Neural crest cell (in vitro differentiated cells): ENCODE measurements at places on chromosomes 1 and 21.

DNA sequence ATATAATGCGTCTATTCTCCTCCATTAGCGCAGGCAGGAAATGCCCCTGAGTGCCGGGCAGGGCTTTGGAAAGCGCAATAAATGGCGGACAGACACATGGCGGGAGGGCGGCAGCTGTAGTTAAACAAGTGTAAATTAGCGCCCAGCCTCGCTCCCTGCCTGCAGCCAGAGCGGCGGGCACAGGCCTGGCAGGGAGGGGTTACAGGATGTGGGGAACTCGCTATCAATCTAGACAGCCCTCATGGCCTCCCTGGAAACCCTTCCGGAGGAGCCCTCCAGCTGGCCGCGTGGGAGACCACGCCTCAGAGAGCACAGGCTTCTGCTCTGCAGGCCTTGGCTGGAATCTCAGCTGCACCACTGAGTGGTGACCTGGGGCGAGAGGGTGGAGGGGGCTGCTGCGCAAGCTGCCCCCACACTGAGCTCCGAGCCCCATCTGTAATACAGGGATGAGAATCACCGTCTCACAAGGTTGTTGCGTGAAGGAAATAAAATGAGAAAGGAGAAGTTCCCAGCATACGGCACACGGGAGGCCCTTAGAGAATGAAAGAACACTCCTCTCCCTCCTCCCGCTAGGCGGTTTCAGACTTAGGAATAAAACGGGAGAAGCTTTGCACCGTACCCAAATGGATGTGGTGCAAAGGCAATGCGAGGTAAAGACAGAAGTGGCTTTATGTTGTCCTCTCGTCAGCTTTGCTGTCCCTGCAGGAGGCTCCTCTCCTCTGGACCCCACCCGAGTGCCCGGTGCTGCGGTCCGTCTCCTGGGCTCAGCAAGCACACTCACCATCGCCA, 167.2 kb upstream of the POU3F1 start:
- no peak for DNase-seq

- DNase-seq, result no peak
Observed at GRCh38 chr1:207453710-207454045, 450 bp upstream of the CR2 start.

DNA sequence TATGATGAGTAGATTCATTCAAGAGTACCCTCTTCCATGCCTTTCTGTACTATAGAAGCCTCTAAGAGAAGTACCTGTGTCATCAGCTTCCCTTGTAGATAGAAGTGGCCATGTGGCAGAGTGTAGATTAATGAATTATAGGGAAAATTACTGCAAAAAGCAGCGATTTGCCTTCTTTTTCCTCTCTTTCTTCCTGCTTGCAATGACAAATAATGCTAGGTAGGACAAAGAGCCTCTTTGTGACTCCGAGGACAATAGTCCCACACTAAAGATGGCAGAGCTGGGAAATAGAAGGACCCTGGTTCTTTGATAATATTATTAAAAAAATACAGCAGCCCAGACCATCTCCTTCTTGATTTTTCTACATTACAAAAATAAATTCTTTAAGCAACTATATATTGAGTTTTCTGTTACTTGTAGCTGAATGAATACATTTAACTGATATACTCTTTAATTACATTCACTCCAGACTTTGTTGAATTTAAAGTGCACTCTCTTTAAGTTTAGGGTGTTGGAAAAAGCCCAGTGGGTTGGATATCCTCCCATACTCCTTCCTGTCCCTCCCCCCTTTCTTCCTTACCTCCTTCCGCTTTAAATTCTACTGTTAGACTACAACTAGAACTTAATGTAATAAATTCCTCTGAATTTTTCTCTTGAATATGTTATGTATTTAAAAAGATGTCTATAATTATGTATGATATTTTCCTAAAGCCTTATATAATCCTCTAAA, 198.2 kb upstream of the APP start:
- no peak for DNase-seq

GRCh38 chr21:33680870-33681269, 38.6 kb downstream of the ITSN1 start:
- DNase-seq, result no peak

GRCh38 chr1:27379564-27380122, 3.5 kb downstream of the CD164L2 start:
- no peak for DNase-seq

- DNase-seq, result no peak
Observed at GRCh38 chr21:44874240-44874496, 678 bp upstream of the PTTG1IP start.

DNA sequence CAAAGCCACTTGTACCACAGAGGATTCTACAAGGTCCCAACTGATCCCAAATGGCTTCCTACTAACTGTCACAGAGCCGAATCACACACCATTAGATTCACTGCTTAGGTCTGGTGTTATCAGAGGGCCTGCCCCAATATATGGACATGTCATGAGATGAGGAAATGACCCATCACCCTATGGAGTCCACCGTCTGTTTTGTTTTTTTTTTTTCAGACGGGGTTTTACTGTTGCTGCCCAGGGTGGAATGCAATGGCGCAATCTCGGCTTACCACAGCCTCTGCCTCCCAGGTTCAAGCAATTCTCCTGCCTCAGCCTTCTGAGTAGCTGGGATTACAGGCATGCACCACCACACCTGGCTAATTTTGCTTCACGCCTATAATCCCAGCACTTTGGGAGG, 83.8 kb upstream of the ETS2 start:
- no peak for DNase-seq

DNA sequence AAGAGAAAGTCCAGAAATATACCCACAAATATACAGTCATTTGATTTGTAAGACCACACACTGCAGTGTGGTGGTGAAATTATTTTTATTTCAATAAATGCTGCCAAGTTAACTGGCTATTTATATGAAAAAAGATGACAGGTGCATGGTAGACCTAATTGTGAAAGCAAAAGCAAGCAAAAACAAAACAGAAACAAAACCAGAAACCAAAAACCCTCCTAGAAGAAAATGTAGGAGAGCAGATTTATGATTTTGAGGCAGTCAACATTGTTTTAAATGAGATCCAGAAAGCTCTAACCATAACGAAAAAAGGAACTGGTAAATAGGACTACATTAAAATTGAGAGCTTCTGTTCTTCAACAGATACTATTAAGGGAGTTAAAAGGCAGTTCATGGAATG, 303.6 kb downstream of the PRDM2 start:
- no peak for DNase-seq

DNA sequence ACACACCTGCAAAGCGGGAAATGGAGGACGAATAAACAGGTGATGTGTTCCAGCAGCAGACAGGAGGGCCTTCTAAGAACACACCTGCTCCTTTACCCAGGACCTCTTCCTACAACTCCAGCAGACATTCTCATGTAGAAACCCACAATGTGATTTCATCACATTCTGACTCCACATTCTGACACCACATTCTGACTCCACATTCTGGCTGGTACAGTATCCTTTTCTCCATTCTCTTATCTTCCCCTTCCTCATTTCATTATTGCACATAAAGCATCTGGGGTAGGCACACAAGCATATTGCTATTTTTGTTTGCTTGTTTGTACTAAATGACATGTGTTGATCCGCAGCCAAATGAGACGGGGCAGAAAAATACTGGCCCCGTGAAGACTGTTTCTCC, 3.6 kb upstream of the ZNF124 start:
- DNase-seq, result no peak

DNA sequence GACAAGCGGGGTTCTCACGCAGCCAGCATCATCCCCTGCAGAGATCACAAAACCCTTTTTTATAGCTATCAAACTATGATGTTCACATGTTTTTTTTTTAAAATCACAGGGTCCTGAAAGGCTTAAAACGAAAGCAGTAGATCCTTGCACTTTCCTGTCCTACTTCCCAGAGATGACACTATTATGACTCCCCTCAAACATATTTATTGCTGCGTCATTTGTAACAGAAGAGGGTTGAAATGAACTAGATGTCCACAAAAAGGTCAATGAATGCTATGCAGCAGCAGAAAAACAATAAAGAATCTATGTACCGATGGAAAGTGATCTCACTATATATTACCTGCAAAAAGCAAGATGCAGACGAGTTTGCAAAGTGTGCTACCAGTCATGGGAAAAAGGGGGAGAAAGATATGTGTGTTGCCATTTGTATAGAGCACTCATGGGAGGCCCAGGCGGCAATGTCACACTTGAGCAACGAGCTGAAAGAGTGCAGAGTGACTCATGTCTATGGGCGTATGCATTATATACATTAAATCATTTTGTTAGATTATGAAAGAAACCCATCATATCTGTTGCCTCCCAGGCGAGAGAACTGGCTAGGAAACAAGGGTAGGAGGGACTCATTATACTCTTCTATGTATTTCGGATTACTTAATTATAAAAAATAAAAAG, 68.9 kb upstream of the PARP1 start:
- no peak for DNase-seq

- DNase-seq, result no peak
Observed at GRCh38 chr1:53726009-53726600, 12.9 kb downstream of the GLIS1 start.

DNA sequence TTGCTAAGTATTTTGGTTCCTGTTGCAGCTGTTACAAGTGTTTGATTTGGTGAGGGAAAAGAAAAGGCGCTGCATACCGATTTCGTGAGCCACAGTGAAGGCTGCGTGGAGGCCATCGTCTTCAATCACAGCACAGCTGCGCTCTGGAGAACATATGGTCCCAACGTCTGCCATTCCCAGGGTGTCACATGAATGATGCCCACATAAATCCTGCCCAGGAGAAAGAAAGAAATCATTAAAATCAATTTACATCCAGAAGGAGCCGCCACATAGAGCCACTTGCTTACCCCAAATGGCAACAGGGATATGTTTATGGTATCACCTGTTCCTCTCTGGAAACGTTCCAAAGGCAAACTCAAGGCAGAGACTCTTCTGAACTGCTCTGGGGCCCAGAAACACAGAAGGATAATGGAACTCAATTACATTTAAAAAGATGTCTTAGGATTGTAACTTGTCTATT, 12.2 kb downstream of the ADAMTS5 start:
- no peak for DNase-seq

GRCh38 chr1:63169057-63169456, 153.3 kb upstream of the FOXD3 start:
- no peak for DNase-seq

DNA sequence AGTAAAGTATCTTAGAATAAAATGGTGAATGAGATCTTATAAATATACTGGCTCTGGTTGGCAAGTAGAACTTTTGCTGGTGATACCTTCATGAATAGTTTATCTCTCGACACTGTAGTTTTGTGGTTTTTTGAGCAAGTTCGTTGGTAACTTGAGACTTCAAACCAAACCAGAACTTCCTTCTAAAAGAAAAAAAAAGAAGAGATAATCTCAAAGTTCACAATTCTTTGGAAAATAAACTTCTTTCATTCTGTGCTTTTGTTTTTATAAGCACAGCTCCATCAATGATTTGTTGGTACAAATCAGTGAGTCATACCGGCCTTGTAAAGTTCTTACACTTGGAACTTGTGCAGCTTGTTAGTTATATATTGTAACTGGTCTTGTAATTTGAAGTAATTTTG, 2.3 kb downstream of the HIPK1 start:
- no peak for DNase-seq

DNA sequence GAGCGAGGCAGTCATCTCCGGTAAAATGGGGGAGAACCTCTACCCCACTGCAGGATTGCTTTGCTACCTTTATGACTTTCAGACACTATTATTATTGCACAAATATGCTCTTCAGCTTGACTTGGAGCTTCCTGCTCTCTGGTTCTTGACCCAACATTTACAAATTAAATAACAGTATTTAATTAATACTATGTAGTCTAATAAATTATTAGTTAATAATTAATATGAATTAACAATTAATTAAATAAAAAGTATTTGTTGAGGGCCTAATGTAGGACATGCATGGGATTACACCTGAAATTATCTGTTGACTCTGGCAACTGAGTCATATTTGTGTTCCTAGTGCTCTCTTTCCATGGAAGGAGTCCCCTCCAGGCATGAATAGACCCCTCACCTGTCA, 359.9 kb downstream of the SIPA1L2 start:
- no peak for DNase-seq

DNA sequence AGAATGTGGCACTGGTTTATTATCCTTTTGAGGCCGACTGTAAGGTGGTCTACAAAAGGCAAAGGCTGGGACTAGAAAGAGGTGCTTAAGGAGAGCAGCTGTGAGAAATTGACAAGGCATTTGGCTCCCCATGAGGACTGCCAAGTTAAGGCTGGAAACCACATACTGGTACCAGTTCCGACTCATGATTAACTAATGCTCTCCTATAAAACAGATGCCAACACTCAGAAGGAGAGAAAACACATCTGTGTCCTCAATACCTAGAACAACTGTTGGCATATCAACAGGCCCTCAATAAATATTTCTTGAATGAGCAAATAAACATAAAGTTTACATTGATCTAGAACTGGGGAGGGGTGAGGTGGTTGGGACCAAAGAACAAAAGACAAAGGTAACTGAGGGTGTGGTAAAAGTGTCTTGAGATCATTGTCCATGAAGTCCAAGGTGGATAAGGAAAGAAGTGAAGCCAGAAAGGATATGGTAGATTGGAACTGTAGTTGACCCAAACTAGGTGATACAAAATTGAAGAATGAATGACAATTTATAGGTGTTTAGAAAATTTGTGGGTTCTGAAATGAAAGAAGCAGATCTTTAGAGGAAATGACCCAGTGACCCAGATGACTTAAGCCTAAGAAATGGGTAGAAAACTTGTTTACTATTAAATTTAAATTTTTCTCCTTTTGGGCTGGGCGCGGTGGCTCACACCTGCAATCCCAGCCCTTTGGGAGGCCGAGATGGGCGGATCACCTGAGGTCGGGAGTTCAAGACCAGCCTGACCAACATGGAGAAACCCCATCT, 16.9 kb upstream of the MCL1 start:
- no peak for DNase-seq

- no peak for DNase-seq
Observed at GRCh38 chr1:17509363-17509762, 30.1 kb upstream of the ARHGEF10L start.

- no peak for DNase-seq
Observed at GRCh38 chr1:55321942-55322341, 106.8 kb upstream of the USP24 start.

DNA sequence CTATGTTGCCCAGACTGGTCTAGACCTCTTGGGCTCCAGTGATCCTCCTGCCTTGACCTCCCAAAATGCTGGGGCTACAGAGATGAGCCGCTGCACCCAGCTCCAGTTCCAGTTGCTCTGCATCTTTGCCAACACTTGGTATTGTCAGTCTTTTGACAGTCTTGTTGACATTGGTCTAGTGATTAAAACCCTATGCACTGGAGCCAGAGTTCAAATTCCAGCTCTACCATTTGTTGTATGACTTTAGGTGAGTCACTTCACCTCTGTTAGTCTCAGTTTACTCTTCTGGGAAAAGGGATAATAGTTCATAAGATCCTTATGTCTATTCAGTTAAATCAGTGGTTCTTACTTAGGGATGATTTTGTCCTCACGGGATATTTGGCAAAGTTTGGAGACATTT, 32.9 kb upstream of the MED18 start:
- no peak for DNase-seq

- DNase-seq, result no peak
Observed at GRCh38 chr1:118404024-118404423, 219.0 kb upstream of the SPAG17 start.

GRCh38 chr1:64881281-64881680, 85.1 kb downstream of the JAK1 start:
- DNase-seq, result no peak
